Stromal cell of bone marrow (primary cell): ENCODE measurements at places on chromosomes 4 and X.

DNA sequence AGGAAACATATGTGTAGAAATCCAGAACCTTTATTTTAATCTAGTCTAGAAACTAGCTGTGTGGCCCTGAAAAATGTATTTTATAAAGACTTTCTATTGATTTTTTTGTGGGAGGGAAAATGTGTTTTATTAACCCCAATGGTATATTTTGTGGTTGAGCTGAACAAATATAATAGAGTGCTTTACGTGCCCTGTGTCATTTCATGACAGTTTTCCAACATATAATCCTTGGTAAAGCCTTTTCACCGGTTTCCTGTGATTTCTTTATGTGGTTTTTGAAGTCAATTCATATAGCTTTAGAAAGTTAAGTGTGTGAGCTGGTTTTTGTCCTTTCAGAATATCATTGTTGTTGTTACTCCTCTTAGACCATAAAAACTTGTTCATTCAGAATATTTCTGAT lies 375.7 kb downstream of the ADGRL3 start:
- DNase-seq = no peak

DNA sequence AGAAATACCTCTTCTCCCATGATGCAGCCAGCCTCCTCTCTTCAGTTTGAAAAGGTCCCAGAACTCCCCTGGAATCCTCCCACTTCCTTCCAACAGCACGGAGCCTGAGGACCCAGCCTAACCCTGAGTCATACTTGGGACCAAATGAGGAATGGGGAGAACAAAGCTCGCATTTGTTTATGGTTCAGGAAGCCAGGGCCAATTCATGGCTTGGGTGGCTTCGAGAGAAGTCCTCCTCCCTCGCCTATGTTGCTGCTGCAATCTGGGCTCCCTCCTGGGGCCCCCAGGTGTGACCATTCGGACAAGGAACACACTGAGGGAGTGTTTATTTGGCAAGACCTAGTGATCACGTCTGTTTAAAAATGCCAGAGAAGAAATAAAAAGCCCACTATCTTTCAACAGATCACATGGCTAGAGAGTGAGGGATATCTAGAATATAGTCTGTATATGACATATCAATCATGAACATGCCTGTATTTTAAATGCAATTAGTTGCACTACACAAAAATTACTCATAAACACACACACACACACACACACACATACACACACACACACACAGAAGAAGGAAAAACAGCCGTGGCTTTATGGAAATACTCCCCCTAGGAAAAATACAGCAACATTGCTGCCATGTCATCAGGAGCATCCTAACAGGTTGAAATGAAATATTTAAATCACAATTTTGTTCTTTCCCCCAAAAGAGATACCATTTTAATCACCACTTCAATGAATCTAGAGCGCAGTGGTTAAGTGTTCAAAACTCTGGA lies 155.7 kb upstream of the MAP3K15 start:
- DNase-seq = peak; percentile 53

DNA sequence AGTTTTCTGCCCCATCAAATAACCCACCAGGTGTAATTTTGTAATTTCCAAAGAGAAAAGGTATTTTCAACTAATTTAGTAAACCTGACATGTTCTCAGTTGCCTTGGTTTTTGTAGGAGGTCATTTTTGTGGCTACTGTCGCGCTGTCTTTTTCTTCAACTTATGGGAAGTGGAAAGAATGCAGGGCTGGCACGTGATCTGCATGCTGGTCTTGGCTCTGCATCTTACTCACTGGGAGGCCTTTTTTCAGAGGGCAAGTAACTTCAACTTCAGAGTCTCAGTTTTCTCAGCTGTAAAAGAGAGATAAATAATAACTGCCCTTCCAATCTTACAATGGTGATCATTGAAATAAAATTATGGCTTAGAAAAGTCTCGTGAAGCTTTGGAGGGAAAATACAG lies 109.9 kb upstream of the SMIM10 start:
- peak; percentile 6 for DNase-seq

- no peak for DNase-seq
Observed at GRCh38 chr4:101190751-101191150, 156.6 kb downstream of the PPP3CA start.

GRCh38 chr4:173211838-173212237 lies 43.2 kb downstream of the GALNT7 start:
- peak; percentile 28 for DNase-seq

DNA sequence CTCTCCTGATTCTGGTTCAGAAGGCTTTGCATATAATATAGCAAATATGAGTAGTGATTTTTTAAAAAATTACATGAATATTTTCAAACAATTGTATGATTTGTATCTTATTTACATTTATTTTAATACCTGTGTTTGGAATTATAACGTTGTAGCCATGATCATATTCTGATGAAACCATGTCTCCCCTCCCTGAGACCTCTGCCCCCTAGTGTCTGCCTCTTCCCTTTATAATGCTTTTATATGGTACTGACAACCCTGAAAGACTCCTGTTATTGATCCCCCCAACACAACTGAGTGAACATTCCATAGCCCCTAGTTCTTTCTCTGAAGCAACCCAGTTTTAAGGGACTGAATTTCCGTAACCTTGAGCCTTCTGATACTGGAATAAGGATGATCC lies 187.4 kb downstream of the SOX3 start:
- DNase-seq = no peak

DNA sequence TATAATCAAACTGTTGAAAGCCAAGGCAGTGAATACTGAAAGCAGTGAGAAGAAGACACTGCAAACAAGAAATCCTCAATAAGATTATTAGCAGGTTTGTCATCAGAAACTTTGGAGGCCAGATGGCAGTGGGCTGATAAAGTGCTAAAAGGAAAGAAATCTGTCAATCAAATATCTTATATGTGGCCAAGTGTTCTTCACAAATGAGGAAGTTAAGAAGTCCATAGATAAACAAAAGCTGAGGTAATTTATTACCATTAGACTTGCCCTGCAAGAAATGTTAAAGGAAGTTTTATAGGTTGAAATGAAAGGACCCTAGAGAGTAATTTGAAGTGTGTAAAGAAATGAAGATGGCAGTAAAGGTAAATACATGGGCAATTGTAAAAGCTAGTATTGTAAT lies 586.6 kb downstream of the RAPGEF2 start:
- no peak for DNase-seq

DNA sequence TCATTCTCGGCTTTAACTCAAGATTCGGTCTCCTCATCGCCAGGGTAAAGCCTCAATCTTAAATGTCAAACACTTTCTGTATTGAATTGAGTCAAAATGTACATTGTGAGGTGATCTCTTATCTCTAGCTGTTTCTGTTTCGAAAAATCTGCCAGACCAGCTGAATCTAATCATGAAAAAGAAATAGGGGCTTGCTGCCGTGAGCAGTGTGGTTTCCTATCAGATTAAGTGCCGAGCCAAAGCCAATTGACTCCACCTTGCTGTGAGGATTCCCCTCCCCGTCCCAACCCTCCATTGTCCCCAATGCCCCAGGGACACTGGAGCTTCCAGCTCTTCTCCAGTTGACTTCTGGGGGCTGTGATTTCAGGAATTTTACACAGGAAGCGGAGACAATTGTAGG lies 12.5 kb upstream of the CRLF2 start:
- no peak for DNase-seq

DNA sequence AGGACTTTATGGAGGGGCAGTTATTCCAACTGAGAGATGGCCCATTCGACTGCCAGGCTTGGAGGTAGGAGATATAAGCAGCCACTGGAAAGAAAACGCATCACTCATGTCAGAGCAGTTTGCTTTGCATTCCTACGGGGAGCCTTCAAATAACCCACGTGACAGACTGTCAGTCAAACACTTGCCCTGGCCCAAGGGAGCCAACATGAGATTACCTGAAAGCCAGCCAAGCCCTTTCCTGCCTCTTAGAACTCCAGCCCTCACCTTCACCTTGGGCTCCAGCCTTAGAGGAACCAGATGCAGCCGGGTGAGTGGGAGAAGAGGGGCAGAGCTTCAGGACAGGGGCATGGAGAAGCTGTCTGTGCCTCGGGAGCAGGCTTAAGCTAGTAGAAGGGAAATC lies 95.3 kb upstream of the CXCL13 start:
- no peak for DNase-seq

DNA sequence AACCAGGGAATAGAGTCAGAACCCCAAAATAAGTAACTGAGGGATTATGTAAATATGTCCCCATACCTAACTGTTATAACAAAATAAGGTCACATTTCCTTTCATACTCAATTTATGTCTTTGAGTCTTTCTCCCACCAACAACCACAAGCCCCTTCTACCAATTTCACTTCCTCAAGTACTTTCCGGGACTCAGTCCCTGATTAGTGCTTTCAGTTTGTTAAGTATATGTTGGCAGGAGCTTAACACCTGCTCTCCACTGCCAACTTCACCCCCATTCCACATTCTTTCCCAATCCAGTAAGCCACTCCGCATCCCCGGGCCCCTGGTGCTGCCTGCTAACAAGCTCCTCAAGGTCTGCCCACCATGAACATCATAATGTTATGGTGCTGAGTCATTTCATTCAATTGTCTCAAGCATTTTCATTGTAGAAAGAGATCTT lies 71.3 kb upstream of the SPRY1 start:
- DNase-seq = no peak

DNA sequence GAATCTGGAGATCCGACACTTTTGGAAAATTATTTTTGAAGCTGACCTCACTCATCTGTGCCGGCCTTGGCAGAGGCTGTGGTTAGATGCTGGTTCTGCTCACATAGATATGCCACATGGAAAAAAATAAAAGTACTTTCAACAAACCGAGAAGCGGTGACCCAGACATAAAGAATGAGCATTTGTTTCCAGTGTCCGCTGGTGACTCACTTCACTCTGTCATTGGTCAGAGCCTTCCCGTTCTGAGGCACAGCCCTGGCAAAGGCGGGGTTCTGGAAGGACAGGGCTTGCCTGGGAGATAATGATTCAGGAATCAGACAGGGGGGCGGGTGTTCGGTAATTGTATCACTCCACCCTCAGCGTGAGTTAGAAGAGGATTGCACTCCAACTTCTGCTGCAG lies 172.4 kb upstream of the MXRA5 start:
- peak; percentile 94 for DNase-seq

DNA sequence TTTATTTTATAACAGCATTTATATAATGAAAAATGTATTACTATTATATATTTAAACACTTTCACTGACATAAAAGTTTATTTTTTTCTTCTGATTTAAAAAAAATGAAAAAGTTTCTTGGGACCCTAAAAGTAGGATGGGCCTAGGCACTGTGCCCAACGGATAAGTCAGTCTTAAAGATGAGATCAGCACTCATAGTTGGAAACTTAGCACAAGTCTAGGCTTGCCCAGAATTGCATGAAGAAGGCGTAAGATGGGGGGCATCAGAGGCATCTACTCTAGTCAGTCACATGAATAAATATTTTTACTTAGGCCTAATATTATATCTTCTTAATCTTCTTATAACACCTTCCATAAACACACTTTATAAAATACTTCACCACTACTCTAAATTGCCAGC lies 306.7 kb upstream of the GRID2 start:
- no peak for DNase-seq

DNA sequence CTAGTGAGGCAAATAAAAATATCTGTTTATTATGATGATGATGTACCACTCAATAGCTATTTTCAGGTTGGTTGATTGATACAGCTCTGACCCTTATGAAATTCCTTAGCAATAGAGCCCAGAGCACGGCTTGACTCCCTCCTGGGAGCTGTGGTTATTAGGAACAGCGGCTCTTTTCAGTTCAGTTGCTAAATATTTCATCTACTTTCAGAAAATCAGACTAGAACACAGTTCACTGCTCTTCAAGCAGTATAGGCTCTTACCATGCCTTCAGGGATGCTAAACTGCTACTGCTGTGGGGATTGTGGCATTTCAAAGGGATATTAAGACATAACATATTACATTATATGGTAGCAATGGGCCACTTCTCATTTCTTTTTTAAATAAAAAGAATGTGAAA lies 218.8 kb downstream of the SNCA start:
- DNase-seq = no peak

DNA sequence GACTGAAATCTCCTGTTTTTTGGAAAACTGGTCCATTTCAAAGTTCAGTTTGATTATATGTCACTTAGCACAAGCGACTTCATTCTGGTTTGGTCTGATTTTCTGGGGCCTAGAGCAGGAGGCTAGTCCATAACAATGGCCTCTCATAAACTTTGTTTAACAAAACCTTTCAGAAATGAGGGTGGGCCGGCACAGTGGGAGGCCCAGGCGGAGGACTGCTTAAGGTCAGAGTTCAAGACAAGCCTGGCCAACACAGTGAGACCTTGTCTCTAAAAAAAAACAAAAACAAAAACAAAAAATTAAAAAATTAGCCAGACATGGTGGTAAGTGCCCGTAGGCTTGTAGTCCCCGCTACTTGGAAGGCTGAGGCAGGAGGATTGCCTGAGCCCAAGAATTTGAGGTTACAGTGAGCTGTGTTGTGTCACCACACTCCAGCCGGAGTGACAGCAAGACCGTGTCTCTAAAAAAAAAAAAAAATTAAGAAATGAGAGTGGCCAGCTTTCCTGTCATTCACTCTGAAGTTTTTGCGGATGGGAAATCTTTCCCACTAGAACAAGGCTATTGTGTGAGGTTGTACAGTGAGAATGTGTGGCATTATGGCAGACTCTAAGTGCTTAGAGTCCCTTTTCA lies 1.2 kb upstream of the PLAC8 start:
- no peak for DNase-seq

DNA sequence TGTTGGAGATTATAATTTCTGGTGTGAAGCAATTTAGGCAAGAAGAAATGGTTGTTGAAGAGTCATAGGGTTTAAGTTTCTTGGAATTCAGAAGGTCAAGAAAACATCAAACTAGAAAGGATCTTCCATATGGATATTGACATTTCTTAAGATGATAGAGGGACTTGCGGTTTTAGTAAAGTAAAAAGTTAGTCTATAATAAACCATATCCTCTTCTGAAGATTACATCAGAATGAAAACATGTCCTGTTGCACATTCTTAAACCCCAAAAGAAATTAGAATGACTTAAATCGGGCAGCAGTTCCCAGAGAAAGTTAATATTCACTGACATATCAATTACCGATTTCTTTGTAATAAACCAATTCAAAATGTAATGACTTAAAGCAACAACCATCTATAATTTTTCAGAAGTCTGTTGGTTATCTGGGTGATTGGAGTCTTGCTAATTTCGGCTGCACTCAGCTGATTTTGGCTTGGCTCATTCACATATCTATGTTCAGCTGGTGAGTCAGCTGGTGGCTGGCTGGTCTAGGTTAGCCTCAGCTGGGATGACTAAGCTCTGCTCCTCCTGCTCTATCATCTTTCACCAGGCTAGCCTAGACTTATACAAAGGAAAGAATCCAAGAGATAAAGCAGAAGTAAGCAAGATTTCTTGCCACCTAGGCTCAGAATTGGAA lies 24.4 kb upstream of the DYNLT3 start:
- peak; percentile 83 for DNase-seq

DNA sequence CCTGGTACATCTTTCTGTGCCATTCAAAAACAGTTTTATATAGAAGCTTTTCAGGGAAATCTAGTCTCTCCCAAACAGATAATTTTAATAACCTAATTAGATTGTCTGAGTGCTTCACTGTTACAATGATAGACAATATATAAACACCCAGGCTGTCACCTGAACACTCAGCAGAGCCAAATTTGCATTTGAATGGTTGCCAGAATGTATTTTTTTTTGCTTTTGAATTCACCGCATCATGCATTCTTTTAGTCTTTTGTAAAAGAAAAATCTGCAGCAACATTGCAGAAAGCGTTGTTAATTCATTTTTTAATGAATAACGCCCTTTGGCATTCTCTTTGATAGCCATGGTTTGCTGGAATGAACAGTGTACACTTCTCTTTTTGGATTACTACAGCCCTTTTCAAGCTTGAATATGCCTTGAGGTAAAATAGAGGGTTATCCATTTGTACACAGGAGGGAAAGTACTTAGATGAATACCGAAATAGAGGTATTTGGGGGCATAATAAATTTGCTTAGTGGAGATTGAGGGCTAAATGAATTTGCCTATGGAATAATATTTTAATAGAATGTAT lies 175.0 kb upstream of the EPHA5 start:
- DNase-seq = no peak
